NCI-H1417 treated with DMSO at 0.1 percent for 48 hours (cell line): ENCODE measurements at places on chromosomes 1 and 21.

GRCh38 chr1:16174886-16175598 lies 19.2 kb upstream of the EPHA2 start:
- DNase-seq, result no peak

DNA sequence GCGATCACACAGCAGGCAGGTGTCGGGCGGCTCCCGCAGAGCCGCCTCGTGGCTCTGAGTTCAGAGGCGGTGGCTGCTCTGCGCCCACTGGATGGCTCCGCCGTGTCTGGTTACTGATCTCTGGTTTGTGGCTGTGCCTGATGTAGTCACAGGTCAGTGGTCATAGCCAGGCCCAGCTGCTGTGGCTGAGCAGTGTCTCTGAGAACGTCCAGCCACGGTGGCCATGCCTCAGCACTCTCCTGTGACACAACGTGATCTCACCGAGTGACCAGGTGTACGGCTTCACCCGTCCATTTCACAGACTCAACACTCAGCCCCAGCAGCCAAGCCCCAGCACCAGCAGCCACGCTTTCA lies 61.2 kb downstream of the KCNN3 start:
- no peak for DNase-seq

- DNase-seq, result peak; percentile 96
Measured at GRCh38 chr1:211947396-211948295, 87.7 kb downstream of the INTS7 start.

GRCh38 chr1:13830616-13831280 lies 130.8 kb downstream of the PRDM2 start:
- no peak for DNase-seq

DNA sequence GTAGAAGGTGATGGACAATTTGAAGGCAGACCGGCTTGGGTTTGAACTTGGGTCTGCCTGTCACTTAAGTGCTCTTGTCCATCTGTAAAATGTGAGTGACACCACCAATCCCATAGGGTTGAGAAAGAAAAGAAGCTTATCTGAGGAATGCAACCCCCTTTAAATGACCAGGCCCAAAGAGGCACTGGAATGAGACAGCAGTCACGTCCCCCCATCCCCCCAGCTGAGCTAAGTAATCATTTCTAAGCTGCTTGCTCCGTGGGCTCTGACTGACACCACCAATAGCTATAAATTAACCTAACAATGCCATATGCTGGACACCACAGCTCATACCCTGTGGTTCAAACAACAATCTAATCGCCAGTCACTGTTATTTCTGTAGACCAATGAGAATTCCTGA lies 15.1 kb downstream of the LCA5L start:
- DNase-seq, result no peak

GRCh38 chr1:168521401-168522000 lies 22.3 kb downstream of the XCL2 start:
- DNase-seq, result no peak

DNA sequence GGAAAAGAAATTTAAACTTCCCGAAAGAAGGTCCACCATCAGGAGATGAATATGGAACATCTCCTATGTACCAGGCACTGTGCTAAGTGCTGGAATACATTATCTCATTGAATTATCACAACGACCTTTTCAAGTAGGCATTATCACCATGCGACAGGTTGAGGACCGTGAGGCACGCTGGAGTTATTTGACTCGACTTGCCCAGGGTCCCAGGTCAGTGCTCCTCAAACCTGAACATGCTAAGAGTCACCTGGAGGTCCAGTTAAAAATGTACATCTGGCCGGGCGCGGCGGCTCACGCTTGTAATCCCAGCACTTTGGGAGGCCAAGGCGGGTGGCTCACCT lies 15.9 kb upstream of the AGTRAP start:
- DNase-seq, result no peak
